ENCODE measurements at places on chromosomes 2 and 18.

- peaks cover 19% of the 10 kb centered on the region for H3K36me3 ChIP-seq
- peaks cover 5% of the 10 kb centered on the region for H3K27me3 ChIP-seq
- peaks cover 3% of the 10 kb centered on the region for H3K4me1 ChIP-seq
- no peak overlapping the region for H3K4me3 ChIP-seq
- DNase-seq, result no peak
- no peak overlapping the region for H3K27ac ChIP-seq
Measured at GRCh38 chr2:74658516-74658915, 4.5 kb downstream of the SEMA4F start.

DNA sequence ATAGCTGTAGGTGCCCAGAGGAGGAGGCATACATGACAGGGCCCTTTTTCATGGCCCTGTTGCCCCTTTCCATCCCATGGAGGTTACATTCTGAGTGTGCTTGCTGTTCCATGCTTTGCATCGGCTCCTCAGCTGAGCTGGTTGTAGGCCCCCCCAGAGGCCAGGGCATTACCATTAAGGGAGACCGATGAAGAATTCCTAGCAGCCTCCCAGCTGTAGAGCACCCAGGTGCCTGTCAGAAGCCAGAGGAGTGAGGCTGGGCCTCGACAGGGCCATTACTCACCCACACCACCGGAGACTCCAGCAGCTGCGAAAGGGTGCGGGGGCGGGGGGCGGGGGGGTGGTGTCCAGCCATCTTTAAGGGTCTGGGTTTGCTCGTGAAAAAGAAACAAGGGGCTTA, 72.2 kb downstream of the GALNT14 start:
- peaks cover 3% of the 10 kb centered on the region for H3K36me3 ChIP-seq
- no peak overlapping the region for H3K4me3 ChIP-seq
- H3K27ac ChIP-seq, result no peak overlapping the region

DNA sequence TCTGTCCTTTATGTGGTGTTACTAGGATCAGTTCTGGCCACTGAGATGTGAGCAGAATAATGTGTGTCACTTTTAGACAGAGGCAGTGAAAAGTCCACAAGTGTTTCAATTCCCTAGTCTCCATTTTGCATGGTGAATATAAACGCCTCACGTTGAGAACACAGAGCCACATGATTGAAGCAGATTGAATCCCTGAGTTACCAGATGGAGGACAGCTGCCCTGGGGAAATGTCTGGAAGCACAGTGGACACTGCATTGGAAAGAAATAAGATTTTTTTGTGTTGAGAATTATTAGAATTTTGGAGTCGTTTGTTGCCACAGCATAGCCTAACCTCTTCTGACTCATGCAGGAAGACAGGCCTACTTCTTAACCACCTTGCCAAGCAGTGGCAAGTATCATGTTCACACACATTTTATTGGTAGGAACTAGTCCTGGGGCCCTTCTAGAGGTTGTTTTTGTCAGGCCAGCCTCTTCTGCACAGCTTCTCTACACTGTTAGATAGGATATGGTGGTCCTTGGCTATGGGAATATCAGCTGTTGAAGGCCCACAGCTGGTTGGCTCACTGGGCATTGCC, 188.6 kb downstream of the TMEM182 start:
- H3K27me3 ChIP-seq, result no peaks in the 10 kb centered on the region
- no peaks in the 10 kb centered on the region for H3K36me3 ChIP-seq
- peak; percentile 50 for DNase-seq
- peak overlapping the region; percentile 2 for H3K4me3 ChIP-seq
- H3K27ac ChIP-seq, result peak overlapping the region; percentile 93

DNA sequence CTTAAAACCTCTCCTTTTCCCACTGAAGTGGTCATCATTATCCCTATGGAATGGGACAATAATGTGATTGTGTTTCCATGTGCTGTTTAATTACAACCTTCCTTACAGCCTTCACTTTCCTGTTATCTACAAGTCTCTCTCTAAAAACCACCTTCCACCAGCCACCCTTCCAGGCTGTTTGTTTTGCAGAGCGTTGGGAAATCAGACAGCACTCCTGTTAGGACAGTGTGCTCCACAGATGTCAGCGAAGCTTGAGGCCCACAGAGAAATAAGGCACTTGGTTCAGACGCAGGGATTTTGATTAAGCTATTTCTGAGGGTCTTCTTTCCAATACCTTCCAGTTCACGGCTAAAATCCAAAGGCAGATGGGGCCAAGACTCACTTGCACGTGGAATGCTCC, 32.3 kb upstream of the ASPRV1 start:
- H3K36me3 ChIP-seq, result peaks cover 4% of the 10 kb centered on the region
- H3K4me1 ChIP-seq, result peaks cover 2% of the 10 kb centered on the region
- H3K4me3 ChIP-seq, result peak overlapping the region; percentile 8
- H3K27me3 ChIP-seq, result peaks cover 2% of the 10 kb centered on the region

All from glutamatergic neuron (in vitro differentiated cells).